ENCODE measurements at places on chromosomes 12 and 14.

DNA sequence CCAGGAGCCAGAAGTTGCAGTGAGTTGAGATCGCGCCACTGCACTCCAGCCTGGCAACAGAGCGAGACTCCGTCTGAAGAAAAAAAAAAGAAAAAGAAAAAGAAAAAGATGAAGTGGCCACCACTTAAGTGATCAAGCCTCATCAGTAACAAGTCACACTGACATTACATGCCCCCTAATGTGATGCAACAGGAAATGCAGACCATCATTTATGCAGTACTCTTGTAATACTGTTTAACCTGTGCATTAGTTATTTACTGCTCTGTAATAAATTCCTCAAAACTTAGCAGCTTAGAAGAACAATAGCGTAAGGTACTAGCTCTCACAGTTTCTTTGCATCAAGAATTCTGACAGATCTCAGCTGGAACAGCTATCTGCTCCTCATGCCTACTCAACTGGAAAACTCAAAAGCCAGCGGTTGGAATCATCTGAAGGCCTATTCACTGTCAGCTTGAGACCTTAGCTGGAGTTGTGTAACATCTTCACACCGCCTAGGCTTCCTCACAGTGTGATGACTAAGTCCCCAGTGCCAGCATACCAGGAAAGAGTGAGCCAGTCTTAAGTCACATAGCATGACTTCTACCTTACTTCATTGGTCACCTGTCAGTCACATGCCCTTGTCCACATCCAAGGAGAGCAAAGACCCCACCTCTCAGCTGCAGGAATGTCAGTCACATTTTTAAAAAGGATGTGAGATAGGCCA, 31.5 kb downstream of the EPS8 start:
- DNase-seq, result no peak

GRCh38 chr14:106442857-106443256, 916.5 kb downstream of the TMEM121 start:
- peak; percentile 0 for DNase-seq

- DNase-seq, result peak; percentile 89
Observed at GRCh38 chr12:112808156-112808555, 16.6 kb downstream of the RPH3A start.

- DNase-seq, result no peak
Observed at GRCh38 chr12:75937486-75937885, 94.1 kb downstream of the PHLDA1 start.

GRCh38 chr12:49093792-49094159, 825 bp downstream of the DHH start:
- peak; percentile 53 for DNase-seq

- no peak for DNase-seq
Observed at GRCh38 chr12:114744691-114745090, 60.7 kb upstream of the TBX3 start.

DNA sequence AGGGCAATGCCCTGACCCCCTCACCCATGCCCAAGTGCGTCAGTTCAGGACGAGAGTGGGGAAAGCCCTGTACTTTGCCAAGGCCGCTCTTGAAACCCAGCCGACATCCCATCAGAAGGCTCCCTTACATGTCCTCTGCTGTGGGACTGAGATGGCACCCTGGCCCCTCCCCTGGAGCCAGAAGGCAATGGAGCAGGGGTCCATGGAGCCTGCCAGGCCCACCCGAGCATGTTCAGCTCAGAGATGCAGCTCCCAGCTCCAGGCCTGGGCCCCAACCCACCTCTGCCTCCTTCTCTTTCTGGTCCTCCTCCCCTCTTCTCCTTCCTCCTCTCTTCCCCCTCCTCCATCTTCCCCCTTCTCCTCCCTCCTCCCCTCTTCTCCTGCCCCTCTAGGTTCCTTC, 95.5 kb downstream of the PAPOLA start:
- no peak for DNase-seq

DNA sequence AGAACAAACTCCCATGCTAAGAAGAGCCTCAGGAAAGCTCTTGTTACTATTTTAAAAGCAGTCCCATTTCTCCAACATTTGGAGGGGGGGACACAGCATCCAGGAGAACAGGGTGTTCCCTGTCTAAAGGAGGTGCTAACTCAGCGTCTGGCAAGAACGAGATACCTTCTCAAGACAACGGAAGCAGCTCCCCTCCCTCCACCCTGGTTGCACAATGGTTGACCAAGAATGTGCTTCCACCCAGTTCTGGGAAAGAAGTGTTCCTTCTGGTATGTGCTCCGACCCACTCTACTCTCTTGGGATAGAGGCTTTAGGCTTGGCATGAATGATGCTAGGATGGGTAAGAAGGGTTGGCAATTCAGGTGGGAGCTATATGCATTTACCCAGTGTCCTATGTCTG, 1.5 kb upstream of the KRT6A start:
- no peak for DNase-seq

DNA sequence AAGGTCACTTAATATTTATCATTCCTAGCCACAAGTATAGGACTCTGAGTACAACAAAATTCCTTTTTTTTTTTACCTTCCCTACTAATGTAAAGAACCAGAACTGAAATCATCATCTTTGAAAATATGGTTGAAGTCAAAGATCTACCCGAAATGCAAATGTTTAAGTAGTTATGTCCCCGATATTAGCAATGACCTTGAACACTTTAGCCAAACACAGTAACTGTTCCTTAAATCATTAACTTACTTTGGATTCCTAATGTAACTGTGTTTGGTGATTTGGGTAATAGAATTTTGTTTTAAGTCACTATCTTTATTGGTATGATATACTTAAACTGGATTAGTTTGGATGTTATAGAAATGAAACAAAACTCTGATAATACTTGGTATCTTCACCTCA, 14.4 kb downstream of the ITPR2 start:
- no peak for DNase-seq

GRCh38 chr14:24597403-24597802, 12.1 kb downstream of the GZMH start:
- DNase-seq, result no peak

GRCh38 chr12:15688838-15689625, 100.2 kb downstream of the EPS8 start:
- DNase-seq, result peak; percentile 86

GRCh38 chr14:98685725-98686124, 586.3 kb downstream of the BCL11B start:
- no peak for DNase-seq

DNA sequence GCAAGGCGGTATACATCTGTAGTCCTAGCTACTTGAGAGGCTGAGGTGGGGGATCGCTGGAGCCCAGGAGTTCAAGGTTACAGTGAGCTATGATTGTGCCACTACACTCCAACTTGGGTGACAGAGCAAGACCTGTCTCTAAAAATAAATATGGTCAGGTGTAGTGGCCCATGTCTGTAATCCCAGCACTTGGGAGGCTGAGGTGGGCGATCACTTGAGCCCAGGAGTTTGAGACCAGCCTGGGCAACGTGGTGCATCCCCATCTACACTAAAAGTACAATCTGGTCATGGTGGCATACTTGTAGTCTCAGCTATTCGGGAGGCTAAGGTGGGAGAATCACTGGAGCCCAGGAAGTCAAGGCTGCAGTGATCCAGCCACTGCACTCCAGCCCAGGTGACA, 40.6 kb downstream of the HECTD1 start:
- no peak for DNase-seq

DNA sequence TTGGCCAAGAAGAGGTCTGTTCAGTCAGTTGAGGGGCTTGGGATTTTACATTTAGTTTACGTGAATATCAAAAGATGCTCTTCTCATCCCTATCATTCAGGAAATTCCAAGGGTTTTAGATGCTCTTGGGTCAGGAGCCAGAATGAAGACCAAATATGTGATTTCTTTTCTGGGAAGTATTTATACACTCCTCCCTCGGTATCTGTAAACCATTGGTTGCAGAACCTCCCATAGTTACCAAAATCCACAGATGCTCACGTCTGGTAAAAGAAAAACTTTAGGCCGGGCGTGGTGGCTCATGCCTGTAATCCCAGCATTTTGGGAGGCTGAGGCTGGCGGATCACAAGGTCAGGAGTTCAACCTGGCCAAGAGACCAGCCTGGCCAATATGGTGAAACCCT, 75.9 kb downstream of the TNFAIP2 start:
- no peak for DNase-seq

DNA sequence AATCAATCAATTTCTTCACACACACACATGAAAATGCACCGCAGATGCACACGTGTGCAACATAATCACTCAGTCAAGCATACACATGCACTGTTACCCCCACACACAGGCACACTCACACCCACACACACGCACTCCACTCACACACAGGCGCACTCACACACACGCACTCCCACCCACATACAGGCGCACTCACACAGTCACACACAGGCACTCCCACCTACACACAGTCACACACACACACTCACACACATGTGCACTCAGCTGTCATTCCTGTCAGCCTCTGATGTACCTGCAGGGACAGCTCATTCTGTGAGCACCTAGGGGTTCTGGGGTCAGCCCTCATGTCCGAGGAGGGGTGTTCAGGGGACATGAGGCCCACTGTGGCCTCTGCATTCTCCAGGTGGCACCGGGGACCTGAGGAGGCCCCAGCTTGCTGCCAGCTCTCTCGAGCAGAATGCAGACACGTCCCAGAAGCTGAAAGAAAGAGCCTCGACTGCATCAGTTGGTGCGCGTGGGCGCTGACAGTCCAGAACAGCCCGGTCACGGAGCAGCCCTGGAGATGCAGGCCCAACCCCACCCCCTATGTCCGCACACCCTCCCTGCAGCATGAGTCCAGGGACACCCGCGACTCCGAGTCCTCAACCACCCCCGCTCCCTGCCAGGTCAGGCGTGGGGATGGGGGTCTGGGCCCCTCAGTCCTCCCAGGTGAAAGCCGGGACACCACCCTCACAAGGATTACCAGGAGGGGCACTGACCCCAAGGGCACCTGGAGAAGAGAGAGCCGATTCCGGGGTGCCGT, 69.3 kb downstream of the NOC4L start:
- no peak for DNase-seq

GRCh38 chr12:70592664-70593063, 44.6 kb downstream of the PTPRB start:
- DNase-seq, result no peak

- no peak for DNase-seq
Observed at GRCh38 chr14:85159726-85160125, 370.2 kb upstream of the FLRT2 start.

GRCh38 chr14:35534873-35535482, 1.0 kb downstream of the INSM2 start:
- DNase-seq, result peak; percentile 55

DNA sequence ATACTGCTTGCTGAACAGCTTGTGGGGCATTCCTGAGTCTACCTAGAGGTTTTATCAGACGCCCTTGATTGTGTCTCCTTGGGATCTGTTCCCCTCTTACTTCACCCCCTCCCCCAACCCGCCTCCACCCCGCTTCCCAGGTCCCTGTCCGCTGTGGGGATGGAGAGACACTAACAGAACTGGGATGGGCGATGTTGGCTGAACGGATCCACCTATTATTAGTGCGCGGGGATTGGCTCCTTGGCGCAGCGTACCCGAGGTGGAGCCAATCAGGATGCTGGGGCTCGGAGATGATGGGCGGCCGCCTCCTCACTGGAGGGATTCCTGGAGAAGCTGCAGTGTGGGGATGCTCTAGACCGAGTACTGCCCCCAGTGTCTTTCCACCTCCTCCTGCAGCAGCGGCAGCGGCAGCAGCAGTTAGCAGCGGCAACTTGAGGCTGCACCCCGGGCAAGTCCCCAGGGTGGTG, at the start of gene SYT1:
SYT1 (plus strand) TSS at position 372 of the 467 bp plus-strand sequence.
- peak; percentile 99 for DNase-seq

GRCh38 chr12:131445184-131445774, 265.6 kb upstream of the SFSWAP start:
- DNase-seq, result no peak

GRCh38 chr14:50122291-50122690, 5.9 kb upstream of the VCPKMT start:
- DNase-seq, result peak; percentile 24

GRCh38 chr12:32603858-32604257, 75.2 kb upstream of the DNM1L start:
- DNase-seq, result no peak

GRCh38 chr12:26118308-26118707, 6.5 kb downstream of the BHLHE41 start:
- DNase-seq, result no peak

- no peak for DNase-seq
Observed at GRCh38 chr12:83224012-83224411, 537.3 kb downstream of the TMTC2 start.

GRCh38 chr12:4224206-4224889, 49.2 kb upstream of the CCND2 start:
- peak; percentile 44 for DNase-seq

- DNase-seq, result no peak
Observed at GRCh38 chr12:77232045-77232444, 166.7 kb upstream of the E2F7 start.

GRCh38 chr12:25480145-25480544, 72.9 kb downstream of the LMNTD1 start:
- no peak for DNase-seq

DNA sequence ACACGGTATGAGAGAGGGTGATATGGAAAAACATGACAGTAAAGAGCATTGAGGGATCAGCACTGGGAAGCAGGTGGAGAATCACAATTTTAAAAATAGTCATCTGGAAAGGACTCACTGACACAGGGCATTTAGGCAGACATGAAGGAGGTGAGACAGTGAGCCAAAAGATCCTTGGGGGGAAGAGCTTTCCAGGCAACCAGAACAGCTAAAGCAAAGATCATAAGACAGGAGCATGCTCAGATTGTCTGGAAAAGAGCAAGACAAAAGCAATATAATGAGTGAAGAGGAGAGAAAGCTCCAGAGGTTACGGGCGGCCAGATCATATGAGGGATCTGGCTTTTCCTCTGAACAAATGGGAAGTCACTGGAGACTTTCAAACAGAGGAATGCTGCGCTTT, 63.9 kb downstream of the DENND5B start:
- DNase-seq, result no peak

DNA sequence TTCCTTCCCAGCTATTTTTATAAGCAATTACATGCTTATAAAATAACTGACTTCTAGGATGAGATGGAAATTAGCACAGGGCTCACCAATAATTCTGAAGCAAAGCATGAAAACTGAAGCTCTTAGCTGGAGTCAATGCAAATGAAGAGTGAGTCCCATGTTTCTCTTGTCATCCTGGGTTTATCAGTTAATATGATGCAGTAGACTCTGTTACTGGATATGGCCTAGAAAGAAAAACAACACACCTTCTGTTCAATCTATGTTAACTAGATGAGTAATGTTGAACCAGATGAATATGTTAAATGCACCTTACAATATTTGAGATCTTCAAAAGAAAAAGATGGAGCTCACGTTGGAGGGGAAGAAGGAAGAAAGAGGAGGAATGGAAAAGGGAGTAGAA, 229.4 kb downstream of the DUSP6 start:
- no peak for DNase-seq

GRCh38 chr14:89248411-89249064, 168.5 kb downstream of the FOXN3 start:
- DNase-seq, result no peak

DNA sequence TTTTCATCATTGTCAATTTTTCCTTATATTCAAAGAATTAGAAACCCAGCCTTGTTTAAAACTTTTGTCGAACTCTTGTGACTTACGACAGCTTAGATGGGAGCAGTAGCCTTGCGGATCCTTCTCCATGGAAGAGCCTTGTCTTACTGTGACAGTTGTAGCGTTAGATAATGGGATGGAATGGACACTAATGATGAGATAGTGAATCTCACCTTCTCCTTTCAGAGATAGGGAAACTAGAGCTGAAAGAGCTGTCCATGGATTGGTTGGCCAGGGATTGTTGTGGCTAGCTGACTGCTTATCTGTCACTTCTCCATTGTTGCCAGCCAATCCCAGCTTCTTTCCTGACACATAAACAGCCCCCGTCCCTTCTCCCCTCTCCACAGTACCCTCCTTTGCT, 59.4 kb downstream of the BHLHE41 start:
- no peak for DNase-seq

GRCh38 chr12:94817695-94818075, 167.3 kb upstream of the TMCC3 start:
- DNase-seq, result no peak

GRCh38 chr14:102049258-102050025, 37.4 kb downstream of the HSP90AA1 start:
- no peak for DNase-seq

Data from NCI-H82 (cell line).